ENCODE measurements at places on chromosomes 16 and 17.

DNA sequence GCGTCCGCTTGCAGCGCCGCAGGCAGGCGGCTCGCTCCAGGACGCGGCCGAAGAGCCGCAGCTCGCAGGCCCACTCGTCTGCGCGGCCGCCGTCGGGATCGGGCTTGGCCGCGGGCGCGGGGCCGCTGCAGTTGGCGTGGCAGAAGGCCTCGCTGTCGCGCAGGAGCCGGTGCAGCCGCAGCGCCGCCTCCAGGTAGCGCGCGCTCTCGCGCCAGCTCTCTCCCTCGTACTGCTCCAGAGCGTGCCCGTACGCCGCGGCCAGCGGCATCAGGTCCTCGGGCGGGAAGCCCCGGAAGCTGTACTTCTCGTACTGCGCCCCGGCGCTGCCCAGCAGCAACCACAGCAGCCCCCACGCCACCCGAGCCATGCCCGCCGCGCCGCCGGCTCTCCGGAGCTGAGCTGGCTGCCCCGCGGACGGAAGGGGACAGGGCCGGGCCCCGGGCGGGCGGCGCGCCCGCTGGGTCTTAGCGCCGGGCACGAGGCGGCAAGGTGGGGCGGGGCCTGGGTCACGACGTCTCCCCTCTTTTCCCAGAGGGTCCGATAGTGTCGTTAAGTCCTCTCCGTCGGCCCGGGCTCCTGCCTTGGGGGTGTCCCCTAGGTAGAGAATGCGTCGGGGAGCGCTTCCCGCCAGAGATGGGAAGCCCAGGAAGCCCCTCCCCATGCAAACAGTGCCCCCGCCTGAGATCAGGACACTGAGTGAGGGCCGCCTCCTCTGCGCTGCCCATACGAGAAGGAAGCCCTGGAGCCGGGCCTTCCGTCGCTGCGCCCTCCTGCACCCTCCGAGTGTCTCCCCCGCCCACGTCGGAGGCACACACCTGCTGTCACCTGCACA lies at the start of gene P3H4:
Gene P3H4 (minus strand): TSS at position 401 of the 832 bp plus-strand sequence. CDS start 34 bp downstream, at position 367.
- peak; percentile 66 for DNase-seq

- DNase-seq = no peak
Measured at GRCh38 chr17:49760932-49761558, 2.9 kb downstream of the FAM117A start.

DNA sequence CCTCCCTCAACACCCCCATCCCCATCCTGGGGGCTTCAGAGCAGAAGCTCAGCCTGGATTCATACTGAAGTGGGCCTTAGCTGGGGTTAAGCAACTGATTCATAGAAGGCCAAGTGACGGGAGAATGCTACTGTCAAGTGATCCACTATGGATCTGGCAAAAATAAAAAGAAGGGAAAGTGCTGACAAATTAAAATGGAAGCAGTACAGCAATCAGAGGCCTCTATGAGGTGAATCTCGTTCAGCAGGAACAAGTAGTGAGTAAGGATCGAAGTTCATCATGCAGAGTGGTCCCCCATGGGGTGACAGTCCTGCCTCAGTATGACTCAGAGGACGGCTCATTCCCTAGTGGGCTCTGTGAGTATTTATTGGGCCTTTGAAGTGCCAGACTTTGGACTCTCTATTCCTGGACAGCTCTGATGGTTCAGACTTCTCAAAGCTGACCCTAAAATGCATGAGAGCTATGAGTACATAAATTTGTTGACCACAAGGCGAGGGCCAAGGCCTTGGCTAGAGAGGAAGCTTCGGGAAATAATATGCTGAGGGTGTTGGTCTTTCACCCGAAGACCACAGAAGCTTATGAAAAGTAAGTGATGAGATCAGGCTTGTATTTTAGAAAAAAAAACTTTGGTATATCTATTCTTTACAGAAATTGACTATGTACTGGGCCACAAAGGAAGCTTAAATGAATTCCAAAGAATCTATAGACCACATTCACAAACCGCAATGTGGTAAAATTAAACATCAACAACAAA lies 5.3 kb upstream of the NSMCE1 start:
- no peak for DNase-seq

GRCh38 chr16:31094088-31094423 lies 541 bp downstream of the VKORC1 start:
- DNase-seq = no peak

- DNase-seq = no peak
Measured at GRCh38 chr17:80981062-80981902, 10.4 kb upstream of the CHMP6 start.

DNA sequence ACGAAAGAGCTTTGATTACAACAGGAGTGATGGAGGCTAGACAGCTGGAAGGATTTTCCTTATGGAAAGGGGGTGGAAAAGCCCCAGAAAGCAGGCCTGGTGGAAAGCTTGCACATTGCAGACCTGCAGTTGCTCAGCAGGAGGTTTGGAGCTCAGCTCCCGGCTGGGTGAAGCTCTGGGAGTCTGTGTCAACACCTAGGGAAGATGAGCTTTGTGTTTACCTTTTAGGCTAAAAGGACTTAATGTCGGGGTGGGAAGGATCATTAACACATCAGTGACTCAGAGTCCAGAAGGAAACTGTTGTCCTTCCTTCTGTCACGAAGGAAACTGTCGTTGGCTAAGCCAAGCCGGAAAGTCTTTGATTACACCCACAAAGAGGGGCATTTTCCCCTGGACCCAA lies 48.2 kb downstream of the RAP1GAP2 start:
- DNase-seq = no peak

GRCh38 chr16:69166221-69166833 lies 20.6 kb upstream of the SNTB2 start:
- peak; percentile 63 for DNase-seq

- DNase-seq = no peak
Measured at GRCh38 chr16:84724606-84725309, 25.0 kb downstream of the USP10 start.

Data from stimulated activated CD4-positive, alpha-beta T cell treated with anti-CD3 and anti-CD28 coated beads, TNF-alpha, amount 100 ng/mL, for 48 hours (primary cell).